ENCODE measurements at places on chromosomes 1 and 21.

- DNase-seq, result peak; percentile 8
Measured at GRCh38 chr1:24027838-24028468, 47.8 kb upstream of the SRSF10 start.

- DNase-seq, result no peak
Measured at GRCh38 chr1:149879556-149879955, 19.8 kb upstream of the BOLA1 start.

GRCh38 chr1:172775606-172776005 is 116.7 kb downstream of the FASLG start:
- no peak for DNase-seq

GRCh38 chr1:151819227-151819835 is 12.3 kb downstream of the RORC start:
- no peak for DNase-seq

DNA sequence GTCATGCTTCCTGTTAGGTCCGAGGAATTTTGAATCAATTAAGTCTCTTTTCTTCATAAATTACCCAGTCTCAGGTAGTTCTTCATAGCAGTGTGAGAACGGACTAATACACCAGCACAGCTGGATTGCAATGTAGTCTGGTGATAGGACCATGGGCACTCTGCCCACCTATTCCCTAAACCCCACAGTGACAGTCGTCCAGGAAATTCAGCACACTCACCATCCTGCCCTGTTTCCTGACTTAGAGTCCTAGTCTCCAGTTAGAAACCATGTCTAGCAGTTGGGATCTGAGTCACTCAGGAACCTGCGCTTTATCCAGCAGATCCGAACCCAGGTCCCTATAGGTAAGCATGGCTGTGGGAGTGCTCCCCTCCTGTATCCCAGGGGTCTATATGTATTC is 149.3 kb upstream of the TNR start:
- no peak for DNase-seq

- DNase-seq, result no peak
Measured at GRCh38 chr1:44803312-44804095, 3.3 kb downstream of the PLK3 start.

DNA sequence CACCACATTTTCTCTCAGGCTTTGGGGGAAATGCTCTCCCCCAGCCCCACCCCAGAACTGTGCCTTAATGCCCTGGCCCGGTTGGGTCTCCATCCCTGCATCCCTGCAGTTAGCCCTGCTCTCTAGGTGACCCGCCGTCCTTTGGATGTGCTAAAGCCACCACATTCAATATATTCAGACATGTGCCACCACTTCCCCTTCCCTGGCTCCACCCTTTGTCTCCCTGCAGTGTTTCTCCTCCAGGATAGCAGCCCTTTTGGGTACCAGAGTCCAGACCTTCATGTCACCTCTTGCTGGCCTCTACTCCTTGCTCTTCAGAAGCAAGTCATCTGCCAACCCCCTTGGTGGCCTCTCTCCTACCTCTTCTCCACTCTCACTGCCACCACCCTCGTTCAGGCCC is 41.8 kb downstream of the RUNX1 start:
- DNase-seq, result no peak

- DNase-seq, result no peak
Measured at GRCh38 chr1:224623743-224624333, 7.7 kb downstream of the CNIH3 start.

DNA sequence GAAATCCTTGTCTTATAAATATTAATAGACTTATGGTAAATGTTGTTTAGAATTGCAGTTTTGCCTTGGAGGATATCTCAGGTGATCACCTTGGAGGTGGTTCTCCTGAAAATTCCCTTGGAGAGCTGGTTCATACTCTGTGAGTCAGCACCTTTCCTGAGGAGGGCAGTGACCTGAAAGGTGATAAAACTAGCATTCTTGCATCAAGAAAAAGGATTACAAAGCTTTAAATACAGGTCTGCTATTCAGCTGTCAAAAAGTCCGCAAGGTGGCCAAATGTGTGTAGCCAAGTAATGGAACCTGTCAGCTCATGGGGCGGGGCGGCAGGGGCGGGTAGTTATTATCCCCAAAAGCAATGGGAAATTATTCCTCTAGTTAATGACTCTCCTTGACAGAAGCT is 52.8 kb upstream of the EDARADD start:
- no peak for DNase-seq

GRCh38 chr1:13495186-13495585 is 18.6 kb downstream of the LRRC38 start:
- DNase-seq, result no peak

DNA sequence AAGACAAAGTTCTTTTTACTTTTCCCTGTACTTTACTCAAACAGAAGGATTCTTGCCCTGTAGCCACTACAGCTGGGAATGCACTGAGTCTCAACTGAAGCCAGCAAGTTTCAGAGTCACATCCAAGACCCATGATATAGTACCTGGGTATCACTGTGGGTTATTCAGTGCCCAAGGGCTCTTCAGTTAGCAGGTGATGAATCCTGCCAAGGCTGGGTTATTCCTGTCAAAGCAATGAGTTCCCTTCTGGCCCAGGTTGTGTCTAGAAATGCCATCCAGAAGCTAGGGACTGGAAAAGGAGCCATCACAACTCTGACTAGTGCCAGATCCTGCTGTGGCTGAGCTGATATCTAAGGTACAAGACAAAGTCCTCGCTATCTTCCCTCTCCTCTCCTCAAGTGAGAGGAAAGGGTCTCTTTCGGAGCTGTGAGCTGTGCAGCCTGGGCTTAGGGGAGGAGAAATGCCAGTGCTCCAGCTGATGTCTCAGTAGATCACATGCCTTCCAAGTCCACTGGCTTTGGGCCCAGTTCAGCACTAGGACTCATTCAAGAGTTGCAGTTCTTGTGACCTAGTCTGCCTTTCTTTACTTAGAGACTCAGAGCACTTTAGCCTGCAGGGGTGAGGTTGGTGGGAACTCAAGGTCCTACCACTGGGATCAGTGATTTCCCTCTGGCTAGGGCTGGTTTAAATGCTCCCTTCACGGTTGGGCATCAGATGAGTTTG is 369.4 kb downstream of the TBX15 start:
- no peak for DNase-seq

DNA sequence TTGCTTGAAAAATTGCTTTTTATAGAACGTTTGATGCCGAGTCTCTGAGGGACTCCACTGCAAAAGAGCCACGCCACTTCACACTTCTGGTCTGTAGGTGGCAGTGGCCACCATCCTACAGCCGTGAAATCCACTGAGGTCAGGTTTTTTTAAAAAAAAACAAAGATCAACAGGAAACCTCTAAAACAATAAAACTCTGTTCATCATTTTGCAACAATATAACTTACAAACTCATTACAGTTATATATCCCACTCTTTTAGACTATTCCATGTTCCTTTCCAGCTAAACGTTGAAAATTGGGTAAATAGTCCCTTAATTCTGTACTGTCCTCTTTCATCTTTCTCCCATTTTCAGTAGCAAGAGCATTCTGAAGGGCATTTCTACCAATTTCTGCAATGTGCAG is 64.6 kb upstream of the FMN2 start:
- DNase-seq, result peak; percentile 63

- DNase-seq, result no peak
Measured at GRCh38 chr1:233617025-233617424, 3.1 kb downstream of the KCNK1 start.

DNA sequence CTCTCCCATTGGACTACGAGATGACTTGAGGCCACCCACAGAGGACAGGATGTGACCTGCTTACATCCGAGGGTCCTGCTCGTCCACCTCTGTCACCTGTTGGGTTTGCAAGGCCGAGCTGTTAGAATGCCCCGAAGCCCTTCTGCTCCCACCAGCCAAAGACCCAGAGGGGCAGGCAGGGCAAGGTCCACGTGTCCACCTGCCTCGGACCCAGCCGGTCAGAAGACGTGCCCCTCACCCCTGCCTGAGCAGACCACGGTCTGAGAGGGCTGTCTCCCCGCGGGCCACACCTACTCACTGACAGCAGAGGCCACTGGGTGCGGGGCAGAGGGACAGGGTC is 30.3 kb upstream of the TRAPPC10 start:
- no peak for DNase-seq

DNA sequence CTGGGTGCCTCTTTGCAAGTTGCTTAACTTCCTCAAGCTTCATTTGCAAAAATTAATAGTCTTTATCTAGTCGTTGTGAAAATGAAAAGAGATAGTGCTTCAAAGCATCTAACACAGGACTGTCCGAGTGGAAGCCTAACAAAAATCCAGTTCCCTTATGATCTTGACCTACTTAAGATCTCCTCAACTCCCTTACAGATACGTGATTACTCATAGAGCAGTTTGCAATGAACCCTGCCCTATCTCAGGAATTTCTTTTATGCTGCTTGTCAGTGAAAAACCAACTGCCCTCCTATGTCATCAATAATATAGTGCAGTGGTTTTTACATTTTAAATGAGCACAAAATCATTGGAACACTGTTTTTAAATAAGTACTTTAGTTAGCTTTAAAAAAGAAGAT is 314.3 kb downstream of the BACH1 start:
- DNase-seq, result no peak

DNA sequence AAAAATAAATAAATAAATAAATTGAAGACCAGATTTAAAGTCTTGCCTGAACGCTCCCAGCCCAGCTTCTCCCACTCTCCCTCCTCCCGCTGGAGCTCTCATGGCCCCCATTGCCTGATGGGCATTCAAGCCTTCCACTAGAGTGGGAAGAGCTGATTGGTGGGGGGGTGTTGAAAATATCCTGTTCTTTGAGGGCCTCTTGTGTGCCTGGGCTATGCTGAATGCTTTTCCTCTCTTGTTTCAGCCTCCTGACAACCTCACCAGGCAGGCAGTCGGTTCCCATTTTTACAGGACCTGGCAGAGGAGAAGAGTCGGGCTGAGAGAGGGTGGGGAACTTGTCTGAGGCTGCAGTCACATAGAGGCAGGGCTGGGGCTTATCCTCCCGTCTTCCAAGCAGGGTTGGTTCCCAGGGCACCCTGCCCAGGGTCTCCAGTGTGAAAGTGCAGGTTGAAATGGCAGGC is 59.2 kb upstream of the SSBP3 start:
- DNase-seq, result no peak

GRCh38 chr1:38000529-38001455 is 4.5 kb downstream of the FHL3 start:
- no peak for DNase-seq

DNA sequence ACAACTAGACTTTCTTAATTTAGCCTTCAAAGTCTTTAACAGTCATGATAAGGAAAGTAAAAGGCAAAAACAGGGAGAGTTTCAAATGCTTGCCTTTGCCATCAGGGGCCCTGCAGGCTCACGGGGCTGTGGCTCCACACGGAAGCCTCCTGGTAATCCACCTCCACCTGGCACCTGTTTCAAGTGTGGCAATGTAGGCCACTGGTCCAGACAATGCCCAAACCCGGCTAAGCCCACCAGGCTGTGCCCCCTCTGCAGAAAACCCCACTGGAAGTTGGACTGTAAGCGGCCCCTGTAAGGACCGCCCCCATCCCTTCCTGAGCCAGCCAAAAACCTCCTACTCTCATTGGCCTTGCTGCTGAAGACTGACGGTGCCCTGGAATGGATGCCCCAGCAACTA is 32.5 kb downstream of the VN1R5 start:
- no peak for DNase-seq

DNA sequence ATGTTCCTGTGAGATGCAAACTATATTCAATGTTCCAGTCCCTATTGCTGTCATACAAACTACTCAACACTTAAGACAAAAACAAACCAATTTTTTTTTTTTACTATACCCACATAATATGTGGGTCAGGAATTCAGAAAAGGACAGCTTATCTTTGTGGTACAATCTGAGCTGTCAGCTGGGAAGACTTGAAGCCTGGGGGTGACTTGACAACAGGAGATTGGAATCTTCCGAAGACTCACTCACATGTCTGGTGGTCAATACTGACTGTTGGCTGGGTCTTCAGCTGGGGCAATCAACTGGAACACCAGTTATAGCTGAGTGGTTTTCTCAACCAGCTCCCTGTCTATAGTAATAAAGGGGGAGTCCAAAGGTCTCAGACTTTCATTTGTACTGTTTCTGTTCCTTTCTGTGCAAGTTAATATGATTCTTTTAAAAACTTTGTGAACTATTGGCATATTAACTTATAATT is 81.7 kb upstream of the ATP1B1 start:
- DNase-seq, result no peak

GRCh38 chr1:194151056-194151455 is 964.6 kb upstream of the B3GALT2 start:
- DNase-seq, result no peak

- peak; percentile 19 for DNase-seq
Measured at GRCh38 chr1:209743145-209743482, 12.7 kb upstream of the TRAF3IP3 start.

- DNase-seq, result no peak
Measured at GRCh38 chr1:91804546-91805023, 81.4 kb downstream of the TGFBR3 start.

DNA sequence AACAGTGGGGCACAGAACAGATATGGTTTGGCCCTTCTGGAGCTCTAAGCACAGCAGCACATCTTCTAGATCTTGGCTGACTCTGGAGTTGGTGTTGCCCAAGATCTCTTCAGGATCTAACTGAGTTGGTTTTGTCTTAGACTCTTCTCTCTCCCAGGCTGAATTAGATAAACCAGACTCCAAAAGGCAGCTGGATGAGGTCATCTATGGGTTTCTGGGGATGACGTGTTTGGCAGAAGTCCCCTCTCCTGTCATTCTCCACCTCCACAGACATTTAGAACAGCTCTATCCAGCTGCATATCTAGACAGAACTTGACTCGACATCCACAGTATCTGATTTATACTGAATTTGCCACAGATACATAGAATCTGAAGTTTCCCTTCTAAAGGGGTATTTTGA is 75.3 kb downstream of the ST6GALNAC5 start:
- no peak for DNase-seq

DNA sequence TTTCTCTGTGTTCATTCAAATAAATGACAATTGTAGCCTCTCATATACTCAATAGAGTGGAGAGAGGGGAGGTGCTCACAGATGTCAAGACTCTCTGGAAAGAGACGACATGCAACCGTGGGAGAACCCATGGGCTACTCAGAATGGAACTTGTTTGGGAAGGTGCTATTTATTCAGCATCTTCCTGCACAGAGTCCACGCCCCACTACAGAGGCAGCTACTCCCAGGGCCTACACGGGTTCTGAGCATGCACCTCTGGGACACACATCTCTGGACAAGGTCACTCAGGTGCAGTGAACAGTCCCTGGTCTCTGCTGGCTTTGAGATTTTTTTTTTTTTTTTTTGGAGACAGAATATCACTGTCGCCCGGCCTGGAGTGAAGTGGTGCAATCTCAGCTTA is 64.1 kb downstream of the NID1 start:
- DNase-seq, result no peak
